ENCODE measurements at places on chromosomes 12 and 14. TPM values are rescaled to one million over a fixed set of nuclear protein-coding genes. Genes with fewer than 3 reads are reported as not detected.
A peak's percentile ranks its signal among the peaks of the same experiment; 100 is the strongest.

Gene HEBP1
- 57.7 TPM for polyA plus RNA-seq

Gene MUCL1
- polyA plus RNA-seq = not detected

Gene PCED1B
- 1.1 TPM for polyA plus RNA-seq

Gene PPTC7
- 11.4 TPM for polyA plus RNA-seq

Gene SYT1
- 5.0 TPM for polyA plus RNA-seq

DNA sequence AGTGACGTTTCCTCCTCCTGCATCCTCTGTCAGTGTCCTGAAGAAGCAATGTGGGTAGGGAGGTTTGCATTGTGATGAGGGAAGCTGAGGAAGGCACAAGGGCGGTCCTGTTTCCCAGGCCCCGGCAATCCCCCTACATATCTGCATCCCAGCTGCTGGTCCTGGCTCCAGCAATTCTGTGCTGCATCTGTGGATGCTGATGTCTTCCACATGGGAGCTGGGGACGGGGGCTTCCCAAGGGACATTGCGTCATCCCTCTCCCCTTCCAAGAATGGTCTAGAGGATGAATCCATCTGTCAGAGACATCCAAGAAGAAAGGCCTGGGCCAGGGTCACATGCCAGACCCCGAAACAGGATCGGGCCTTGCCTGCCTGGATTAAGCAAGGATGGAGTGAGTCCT lies 52.1 kb downstream of the TSPAN11 start:
- no peak for DNase-seq

GRCh38 chr12:120534203-120534702 lies at the start of gene RNF10:
TSS of gene RNF10 (plus strand) at chr12:120534356. CDS start at chr12:120534812, 456 bp downstream.
- DNase-seq = peak; percentile 59

DNA sequence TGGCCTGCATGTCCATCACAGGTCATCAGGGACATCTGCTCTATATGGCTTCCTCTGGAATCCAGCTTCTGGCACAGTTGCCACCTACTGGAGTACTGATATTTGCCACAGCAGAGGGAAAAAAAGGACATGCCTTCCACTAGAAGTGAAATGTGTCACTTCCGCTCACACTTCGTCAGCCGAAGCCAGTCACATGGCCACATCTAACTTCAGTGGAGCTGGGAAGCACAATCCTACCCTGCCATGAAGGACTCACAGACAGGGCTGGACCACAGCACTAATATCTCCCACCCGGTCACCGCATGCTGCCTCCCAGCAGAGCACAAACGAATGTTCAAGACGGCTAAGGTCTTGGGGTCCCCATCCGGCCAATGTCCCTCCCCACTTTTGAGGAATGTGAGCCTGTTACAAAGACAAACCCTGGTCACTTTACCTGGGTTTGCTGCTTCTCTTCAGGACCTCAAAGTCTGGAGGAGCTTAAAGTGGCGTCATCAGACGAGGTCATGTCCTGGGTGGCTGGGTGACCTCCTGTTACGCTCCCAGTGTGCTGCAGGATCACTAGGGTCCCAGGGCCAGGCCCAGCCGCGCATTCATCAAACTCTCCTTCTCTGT lies 98.6 kb downstream of the GCH1 start:
- no peak for DNase-seq

DNA sequence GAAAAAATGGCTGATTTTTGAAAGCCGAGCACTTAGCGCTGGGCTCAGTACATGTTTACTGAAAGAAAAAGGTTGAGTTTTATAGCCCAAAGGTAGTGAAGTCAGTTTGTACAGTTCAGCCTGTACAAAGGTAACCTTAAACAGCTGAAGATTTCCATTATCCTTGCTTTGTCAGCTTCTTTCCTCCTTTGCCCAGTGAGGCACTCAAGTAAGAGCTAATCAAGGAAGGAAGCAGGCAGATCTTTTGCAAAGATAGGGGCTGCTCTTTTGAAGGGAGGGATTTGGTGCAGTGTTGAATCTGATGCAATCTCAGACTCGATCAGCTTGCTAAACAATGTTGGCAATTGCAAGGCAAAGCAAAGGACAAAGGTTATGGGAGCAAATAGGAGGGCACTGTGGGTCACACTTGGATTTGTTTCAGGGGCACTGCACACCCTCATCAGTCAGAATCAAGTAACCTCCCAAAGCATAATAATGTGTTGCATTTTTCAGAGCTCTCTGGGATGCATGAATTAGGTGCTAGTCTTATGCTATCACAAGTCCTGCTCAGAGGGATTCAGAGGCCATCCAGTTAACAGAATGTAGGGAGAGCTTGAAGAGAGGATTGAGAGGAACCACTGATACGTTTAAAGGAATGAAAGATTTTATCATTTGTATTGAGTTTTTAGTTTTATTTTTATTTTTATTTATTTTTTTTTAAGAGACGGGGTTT lies 44.4 kb downstream of the ANO6 start:
- DNase-seq = no peak

GRCh38 chr14:38384741-38385140 lies 128.8 kb upstream of the CLEC14A start:
- DNase-seq = no peak

- DNase-seq = no peak
These were observed 2.4 kb downstream of the CCDC177 start for GRCh38 chr14:69572030-69572840.

GRCh38 chr12:117231750-117232149 lies 41.5 kb upstream of the FBXO21 start:
- DNase-seq = no peak

DNA sequence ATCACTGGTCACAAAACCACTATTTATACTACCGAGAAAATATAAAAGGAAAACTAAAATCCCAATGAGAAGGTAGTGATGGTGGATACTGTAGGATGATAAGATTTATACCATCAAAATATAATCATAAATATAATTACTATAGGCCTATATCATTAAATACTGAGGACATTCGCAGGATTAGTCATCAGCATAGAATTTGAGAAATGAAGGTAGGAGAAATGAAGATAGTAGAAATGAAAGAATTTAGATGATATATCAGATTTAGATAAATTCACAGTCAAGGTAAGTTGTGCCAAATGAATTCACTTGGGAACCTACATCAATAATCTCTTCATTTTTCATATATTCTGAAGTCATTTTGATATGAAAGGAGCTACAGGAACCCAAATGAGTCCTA lies 82.8 kb downstream of the DAAM1 start:
- DNase-seq = no peak

GRCh38 chr14:81276073-81277069 lies 55.6 kb upstream of the GTF2A1 start:
- no peak for DNase-seq

DNA sequence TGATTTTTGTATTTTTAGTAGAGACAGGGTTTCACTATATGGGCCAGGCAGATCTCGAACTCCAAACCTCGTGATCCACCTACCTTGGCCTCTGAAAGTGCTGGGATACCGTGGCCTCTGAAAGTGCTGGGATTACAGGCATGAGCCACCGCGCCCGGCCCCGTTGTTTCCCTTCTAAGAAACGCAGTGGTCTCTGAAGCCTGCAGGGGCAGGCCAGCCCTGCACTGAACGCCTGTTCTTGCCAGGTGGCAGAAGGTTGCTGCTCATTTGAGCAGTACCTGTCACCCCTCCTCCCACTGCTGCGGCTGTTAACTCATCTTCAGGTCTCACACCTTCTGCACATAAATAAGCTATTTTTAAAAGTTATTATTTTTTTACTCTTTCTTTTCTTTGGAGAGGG lies 24.3 kb downstream of the GPRC5A start:
- DNase-seq = no peak

All from AG04450 (cell line).